ENCODE measurements at places on chromosomes 1 and 21.

- no peak for DNase-seq
Observed at GRCh38 chr1:225418598-225418997, 9.2 kb downstream of the LBR start.

DNA sequence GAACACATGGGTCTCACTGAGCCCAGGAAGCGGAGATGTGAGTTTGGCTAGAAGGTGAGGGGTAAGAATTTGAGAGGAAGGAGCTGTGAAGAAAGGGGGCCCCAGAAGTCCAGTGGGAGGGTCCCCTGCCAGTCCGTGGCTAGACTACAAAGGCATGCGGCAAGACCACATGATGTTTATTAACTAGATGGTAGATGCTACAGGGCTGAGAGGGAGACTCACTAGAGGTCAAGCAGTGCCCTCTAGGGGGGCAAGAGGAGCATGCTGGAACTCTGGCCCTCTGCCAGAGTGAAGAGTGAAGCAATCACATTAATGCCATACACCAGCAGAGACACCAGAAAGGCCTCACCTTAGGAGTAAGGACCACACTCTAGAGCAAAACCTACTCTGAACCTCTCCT, 12.2 kb downstream of the KIAA0319L start:
- DNase-seq, result peak; percentile 27

- DNase-seq, result no peak
Observed at GRCh38 chr21:33801424-33802405, 113.9 kb downstream of the ATP5PO start.

GRCh38 chr1:155277902-155278688, 832 bp downstream of the HCN3 start:
- peak; percentile 74 for DNase-seq

- no peak for DNase-seq
Observed at GRCh38 chr1:161702250-161702649, 4.8 kb upstream of the FCRLA start.

DNA sequence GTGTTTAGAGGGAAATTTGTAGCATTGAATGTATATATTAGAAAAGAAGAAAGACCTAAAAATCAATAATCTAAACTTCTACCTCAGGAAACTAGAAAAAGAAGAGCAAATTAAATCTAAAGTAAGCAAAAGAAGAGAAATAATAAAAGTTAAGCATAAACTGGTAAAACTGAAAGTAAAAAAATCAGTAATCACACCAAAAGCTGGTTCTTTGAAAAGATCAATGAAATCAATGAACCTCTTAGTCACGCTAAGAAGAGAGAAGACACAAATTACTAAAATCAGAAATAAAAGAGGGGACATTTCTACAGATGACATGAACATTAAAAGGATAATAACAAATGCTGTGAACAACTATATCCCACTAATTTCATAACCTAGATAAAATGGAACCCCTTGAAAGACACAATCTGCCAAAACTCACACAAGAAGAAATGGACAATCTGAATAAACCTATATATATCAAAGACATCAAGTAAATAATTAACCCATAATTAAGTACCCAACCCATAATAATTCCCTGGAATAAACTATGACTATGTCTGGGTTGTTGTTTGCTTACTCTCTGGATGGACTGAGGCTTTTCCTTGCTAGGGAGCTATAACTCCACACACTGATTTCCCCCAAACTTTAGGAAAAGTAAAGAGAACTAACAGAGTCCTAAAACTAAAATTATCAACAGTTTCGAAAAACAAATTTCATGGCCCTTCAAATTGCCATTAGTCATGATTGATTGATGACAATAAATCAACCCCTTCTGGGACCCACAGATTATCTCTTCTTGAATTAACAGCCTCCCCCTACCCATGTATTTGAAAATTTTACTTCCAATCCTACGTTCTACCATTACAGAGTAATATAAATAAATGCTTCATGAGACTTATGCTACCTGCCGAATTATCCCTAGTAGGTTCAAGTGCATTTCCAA, 2.8 kb upstream of the CDC73 start:
- DNase-seq, result no peak

GRCh38 chr1:176211396-176212165, 4.5 kb upstream of the COP1 start:
- no peak for DNase-seq

DNA sequence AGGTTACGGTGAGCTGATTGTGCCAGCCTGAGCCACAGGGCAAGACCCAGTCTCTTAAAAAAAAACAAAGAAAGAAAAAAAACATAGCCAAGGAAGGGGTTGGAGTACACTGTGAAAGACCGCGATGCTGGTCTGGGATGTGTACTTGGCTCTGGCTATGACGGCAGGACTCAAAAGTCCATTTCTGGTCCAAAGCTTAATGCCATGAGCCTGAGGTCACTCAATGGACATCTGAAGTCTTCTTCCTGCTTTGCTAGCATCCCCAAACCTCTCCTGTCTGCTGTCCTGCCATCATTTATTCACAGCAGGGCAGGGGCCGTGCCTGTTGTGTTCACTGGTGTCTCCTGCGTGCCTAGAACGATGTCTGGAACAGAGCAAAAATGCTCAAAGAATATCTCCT, 1.5 kb upstream of the ARHGEF10L start:
- DNase-seq, result no peak

DNA sequence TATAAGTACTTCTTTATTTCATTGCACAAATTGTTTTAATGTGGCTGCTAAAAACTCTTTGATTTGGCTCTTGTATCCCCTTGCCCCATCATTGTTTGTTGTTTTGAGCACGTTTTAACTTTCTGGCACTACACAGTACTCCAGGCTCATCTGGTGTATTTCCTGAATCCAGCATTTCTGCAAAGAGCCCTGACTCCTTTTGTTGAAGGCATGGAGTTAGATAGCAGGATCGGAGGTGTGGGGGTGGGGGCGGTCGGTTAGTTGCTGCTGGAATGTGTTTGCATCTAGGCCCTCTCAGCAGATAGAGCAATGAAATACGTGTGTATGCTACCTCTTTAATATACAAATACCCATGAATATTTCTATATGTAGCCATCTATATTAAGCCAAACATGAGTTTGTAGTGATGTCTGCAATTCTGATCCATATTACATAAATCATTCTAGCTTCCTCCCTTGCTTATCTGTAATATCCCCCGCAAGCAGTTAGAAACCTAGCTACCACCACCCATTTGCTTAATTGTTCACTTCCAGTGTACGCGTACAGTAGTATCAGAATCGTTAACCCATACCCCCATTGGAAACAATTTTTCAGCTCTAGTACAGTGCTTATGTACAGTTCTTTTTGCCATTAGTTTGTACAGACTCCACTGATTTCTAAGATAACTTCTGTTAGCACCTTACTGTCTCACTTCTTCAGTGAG, 106.0 kb downstream of the NOS1AP start:
- DNase-seq, result no peak

DNA sequence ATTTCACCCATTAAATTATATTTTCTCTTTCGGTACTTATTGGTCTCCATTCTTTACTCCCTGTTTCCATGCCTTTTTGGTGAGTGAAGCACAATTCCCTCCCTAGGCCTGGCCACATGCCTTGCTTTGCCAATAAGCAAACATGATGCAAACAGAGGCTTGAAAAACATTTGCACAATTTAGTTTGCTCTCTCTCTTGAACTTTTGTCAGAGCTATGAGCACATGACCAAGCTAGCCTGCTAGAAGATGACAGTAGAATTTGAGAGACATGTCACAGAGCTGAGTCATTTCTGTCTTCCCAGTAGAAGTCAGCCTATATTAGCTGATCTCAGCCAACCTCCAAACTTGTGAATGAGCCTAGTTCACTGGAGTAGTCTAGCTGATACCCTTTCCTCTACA, 24.6 kb downstream of the ANGPTL3 start:
- no peak for DNase-seq

DNA sequence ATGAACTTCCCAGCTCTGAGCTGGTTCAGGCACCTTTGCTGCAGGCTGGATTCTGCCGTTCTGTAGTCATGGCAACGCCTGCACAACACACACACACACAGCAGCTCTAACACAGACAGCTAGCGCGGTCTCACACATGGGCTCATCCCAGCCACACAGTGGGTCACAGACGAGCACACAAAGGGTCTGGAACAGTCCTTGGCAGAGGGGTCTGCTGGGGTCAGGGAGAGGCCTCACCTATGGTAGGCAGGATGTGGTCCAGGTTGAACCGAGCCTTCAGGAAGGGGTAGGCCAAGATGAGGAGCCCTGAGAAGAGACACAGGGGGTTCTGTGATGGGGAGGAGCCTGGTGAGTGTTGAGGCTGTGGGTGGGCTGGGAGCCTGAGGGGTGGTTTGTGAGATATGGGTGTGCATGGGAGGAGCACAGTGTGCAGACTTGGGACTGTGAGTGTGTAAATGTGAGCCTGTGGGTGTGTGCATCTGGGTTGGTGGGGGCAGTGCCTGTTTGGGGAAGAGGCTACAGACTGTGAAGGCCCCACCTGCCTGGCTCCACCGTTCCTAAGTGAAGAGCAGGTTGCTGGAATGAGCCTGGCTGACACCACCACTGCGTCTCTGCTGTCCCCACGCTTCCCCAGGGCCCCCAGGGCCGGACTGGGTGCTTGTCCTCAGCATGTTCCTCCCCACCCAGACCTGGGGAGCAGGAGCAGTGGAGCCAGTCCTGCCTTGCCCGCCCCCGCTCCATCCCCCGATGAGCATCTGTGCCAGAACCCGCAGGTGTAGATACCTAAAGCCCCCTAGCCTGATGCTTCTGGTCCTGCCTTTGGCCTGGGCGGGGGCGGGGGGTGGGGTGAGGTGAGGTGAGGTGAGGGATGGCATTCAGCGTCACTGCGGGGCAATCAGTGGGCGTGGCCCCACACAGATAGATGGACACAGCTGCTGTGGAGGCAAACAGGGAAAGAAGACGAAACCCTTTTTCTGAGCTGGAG, 1.5 kb downstream of the KNCN start:
- DNase-seq, result peak; percentile 81

DNA sequence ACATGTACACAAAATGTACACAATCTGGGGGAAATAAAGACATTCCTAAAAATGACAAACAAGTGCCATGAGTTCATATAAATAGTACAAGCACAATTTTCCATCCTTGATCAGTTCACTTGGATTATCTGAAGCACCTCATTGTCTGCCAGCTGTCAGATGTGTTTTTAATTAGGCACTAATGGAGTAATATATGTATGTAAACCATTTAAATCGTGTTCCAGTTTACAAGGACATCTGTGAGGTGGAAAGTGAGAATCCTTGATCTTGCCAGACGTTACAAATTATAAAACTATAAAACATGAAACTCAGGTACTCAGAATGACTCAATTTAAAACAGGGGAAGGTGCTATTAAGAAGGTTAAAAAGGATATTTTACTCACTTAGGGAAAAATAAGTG, 1312.2 kb downstream of the PLA2G4A start:
- DNase-seq, result no peak

- DNase-seq, result no peak
Observed at GRCh38 chr1:162088281-162088969, 18.9 kb downstream of the NOS1AP start.

DNA sequence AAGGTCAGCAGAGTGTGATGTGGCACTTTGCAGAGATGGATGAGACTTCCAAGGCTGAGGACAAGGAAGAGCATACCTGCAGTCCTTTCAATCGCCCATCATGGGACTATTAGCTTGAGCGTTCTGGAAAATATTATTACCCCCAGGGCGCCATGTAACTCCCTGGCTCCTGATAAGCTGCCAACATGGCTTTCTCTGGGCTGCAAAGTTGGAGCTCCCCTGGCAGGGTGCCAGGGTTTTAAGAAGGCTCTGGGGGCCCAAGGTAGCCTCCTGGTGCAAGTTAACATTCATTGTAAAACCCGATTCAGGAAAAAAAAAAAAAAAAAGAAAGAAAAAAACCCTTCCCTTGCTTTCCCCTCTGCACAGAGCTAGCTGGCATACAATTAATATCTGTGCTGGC, 196.7 kb downstream of the PBX1 start:
- no peak for DNase-seq

- DNase-seq, result no peak
Observed at GRCh38 chr1:39795651-39796050, 7.0 kb upstream of the BMP8B start.

DNA sequence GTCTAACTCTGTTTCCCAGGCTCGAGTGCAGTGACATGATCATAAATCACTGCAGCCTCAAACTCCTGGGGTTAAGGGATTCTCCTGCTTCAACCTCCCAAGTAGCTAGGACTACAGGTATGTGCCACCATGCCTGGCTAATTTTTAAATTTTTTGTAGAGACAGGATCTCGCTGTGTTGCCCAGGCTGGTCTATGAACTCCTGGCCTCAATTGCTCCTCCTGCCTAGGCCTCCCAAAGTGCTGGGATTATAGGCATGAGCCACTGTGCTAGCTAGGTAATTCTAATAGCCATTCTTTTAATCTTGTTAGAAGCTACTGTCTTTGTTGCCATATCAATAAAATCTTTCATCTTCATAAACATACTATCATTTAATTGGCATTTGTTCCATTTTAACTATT, 13.8 kb upstream of the MAST2 start:
- DNase-seq, result no peak

- DNase-seq, result no peak
Observed at GRCh38 chr1:39894884-39895495, 6.7 kb downstream of the MYCL start.

DNA sequence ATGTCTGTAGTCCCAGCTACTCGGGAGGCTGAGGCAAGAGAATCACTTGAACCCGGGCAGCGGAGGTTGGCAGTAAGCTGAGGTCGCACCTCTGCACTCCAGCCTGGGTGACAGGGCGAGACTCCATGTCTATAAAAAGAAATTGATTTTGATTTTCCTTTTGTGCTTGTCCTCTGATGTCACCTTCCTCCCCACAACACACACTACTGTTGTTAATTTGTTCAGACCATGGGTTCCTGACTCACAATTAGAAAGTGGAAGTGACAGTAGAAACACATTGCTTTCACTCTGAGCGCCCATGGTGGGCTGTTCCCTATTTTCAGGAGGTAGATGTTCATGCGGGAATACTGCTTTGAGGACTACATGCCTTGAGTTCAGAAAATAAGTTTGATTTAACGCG, 165.5 kb upstream of the KCNJ6 start:
- DNase-seq, result no peak

DNA sequence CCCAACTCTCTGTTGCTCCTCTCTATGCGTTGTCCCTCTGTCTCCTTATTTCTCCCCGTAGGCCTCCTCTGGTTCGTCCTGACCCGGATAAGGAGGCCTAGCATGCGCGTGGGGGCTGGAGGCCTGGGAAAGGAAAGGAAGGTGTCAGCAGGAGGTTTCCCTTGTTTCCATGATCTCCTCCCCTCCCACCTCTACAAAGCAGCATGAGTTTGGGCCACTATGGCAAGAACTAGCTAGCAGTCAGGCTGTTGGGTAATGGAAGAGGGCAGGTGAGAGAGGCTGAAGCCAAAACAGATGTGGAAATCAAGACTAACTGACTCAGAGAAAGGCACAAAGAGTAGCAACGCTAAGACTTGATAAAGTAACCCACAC, 687 bp upstream of the SEMA6C start:
- DNase-seq, result no peak

DNA sequence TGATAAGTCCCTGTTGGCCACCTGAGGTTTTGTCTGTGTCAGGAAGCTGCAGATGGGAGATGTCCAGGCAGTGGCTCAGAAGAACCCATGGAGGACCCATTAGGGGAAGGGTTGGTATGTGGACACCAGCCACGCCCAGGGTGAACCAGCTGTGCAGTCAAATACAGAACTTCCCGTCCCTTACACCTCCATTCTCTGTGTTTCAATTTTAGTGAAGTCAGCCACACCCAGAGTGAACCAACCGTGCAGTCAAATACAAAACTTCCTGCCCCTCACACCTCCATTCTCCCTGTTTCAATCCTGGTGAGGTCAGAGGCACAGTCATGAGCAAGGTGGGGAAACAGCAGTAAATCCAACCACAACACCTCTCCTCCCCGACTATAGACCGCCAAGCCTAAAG, 27.4 kb downstream of the BACE2 start:
- no peak for DNase-seq

GRCh38 chr1:193019442-193020026, 39.6 kb downstream of the UCHL5 start:
- DNase-seq, result peak; percentile 9

- DNase-seq, result no peak
Observed at GRCh38 chr21:15895142-15896106, 165.6 kb downstream of the USP25 start.
